ENCODE measurements at places on chromosomes 5 and 9.

DNA sequence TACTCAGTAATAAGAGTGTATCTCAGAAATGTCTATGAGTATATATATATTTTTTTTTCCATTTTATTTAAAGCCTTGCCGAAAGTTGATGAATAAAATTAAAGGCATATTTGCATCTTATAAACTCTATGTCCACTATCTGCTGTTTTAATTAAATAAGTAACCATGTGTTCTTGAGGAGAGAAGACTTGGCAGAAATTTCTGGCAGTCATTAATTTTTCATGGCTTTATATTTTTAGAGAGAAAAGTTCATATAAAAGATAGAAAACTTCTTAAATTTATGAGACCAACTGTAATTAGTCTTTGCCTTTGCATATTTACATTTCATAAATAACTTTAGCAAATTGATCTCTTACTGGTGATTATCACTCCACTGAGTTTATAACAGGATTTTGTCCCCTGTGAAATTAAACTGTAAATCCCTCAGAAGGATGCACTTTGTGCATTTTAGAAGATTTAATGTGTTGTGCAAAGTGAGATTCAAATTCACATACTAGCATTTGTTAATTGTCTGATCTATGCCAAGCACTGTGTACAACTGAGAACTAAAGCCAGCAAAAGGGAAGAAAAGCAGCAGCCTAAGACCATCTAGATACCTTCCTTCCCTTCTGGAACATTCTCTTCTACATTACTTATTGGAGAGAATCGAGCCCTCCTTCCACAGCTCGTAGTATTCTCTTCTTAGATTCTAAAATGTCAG, 108.7 kb downstream of the SNCAIP start:
- no peak for DNase-seq

- no peak for DNase-seq
These were observed 79.8 kb downstream of the TENT4A start for GRCh38 chr5:6792911-6793471.

GRCh38 chr9:27412963-27413362, 111.1 kb upstream of the IFNK start:
- DNase-seq = no peak

- no peak for DNase-seq
These were observed 82.4 kb upstream of the SELENOP start for GRCh38 chr5:42894057-42894456.

- no peak for DNase-seq
These were observed 78.0 kb downstream of the YIPF5 start for GRCh38 chr5:144092508-144092907.

DNA sequence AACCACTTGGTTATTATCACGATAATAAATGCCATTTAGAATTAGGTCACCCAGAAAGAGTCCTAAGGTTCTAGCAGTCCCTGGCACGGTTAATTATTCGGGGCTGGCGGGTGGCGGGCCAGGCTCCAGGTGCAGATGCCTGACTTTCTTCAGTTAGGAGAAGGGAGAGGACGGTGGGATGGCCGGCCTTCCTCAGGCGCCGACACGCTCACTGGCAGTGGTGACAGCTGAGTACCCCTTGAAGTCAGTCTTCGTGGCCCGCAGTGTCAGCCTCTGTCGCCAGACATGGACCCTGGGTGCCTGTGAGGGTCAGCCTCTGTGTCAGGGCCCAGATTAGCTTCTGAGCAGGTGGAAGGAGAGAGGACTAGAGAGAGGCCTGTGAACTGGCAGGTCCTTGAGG, 21.1 kb upstream of the EXOC3 start:
- DNase-seq = no peak

- DNase-seq = no peak
These were observed 11.1 kb upstream of the LHFPL2 start for GRCh38 chr5:78659714-78660113.

- DNase-seq = no peak
These were observed 176.0 kb downstream of the PTPRD start for GRCh38 chr9:10436756-10437155.

DNA sequence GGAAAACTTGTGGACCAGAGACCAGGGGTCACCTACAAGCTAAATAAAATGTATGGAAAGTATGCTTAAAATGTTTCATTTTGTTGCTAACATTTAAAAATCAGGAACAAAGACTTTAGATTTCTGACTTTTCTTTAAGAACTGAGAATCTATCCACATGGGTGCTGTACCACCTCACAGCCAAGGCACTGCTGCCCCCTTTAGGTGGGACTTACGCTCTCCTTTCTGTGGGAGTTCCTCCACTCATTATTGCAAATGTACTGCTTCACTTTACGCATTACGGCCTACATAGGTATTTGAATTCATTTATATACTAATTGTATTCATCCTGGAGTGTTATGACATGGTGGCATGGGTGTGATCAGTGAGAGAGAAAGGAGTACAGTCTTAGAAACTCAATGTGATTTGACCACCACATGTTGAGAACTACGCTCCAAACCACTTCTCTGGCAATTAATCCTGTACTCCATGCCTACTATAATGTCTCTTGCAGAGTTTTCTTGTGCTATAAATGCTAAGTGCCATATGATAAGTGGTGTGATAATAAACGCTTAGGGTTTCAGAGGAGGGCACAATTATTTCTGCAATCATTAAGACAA, 24.7 kb upstream of the CETN3 start:
- no peak for DNase-seq

DNA sequence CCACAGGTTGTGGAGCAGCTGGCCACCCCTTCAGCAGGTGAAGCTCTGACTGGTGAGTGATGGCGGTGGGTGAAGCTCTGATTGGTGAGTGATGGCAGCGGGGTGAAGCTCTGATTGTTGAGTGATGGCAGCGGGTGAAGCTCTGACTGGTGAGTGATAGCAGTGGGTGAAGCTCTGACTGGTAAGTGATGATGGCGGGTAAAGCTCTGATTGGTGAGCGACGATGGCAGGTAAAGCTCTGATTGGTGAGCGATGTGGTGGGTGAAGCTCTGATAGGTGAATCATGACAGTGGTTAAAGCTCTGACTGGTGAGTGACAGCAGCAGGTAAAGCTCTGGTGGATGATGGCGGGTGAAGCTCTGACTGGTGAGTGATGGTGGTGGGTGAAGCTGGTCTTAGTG, 9.4 kb upstream of the ABO start:
- DNase-seq = no peak

GRCh38 chr5:87741881-87742280, 329.2 kb upstream of the CCNH start:
- no peak for DNase-seq

DNA sequence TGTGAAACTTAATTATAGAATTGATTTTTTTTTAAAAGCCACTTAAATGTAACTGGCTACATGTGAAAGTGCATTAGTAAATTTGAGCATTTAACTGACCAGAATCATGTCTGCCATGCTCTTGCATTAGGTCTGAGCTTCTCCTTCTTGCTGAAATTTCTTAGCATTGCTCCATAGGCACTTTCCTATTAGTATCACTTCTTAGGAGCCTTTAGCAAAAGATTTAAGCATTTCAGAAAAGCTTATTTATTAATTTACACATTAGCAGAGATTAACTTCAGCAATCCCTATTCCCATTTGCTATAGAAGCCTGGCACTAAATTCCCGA, 211.0 kb downstream of the SNX18 start:
- DNase-seq = no peak

- no peak for DNase-seq
These were observed 55.9 kb upstream of the ORM1 start for GRCh38 chr9:114266969-114267368.

DNA sequence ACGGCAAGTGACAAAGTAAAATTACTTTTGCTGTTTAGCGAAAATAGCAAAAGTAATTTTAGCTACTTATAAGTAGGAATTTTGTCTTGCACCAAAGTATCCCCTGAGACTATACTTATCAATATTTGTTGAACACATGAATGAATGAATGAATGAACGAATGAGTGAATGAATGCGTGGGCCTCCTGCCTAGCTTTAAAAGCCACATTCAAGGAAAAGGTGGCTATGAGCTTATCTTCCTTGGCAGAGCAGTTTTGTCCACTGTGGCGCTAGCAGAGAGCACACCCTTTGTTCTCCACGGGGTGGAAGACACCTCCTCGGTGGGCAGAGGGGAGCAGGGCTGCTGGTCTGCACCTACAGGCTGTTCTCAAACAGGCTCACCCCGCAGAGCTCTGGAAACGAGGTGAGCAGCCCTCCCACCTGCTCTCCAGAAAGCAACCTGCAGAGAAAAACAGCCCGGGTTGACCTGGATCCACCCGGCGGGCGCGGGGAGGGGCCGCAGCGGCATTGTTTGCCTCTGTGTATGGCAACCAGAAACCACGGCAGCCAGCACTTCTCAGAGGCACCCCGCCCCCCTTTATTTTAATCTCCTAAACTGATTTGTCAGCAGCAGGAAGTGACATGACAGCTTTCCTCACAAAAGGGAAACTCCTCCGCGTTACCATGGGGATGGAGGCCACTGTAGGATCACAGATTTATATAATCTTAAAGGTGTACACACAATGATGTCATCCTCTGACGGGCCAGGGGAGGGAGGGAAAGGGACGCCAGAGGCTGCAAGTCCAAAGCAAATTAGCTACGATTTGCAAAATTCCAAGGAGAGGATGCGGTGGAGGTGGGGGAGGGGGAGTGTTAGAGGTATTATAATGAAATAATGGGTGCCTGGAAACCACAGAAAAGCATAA, 5.9 kb downstream of the DUSP1 start:
- DNase-seq = peak; percentile 97

DNA sequence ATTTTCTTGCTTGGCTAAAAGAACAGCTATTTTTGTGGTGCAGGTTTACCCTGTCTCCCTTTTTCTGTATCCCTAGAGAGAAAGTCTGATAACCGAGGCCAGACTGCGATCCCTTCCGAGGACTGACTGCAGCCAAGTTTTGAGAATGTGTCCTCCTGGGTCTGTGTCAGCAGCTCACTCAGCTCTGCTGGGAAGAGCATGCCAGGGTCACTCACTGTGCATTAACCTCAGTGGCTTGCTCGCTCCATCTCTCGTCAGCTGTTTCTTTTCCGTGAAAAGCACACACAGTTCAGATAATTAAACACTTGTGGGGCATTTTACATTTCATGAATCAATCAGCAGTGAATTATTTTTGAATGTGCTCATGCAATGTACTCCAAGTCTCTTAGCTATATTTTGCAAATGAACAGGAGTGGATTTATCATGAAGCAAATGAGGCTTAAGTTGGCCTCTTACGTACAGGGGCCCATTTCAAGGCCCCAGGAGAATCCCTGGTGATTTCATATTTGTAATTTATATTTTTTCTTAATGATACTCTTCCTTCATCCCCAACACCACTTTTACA, 252.1 kb downstream of the SMARCA2 start:
- no peak for DNase-seq

GRCh38 chr5:133992429-133993155, 12.2 kb downstream of the VDAC1 start:
- no peak for DNase-seq

DNA sequence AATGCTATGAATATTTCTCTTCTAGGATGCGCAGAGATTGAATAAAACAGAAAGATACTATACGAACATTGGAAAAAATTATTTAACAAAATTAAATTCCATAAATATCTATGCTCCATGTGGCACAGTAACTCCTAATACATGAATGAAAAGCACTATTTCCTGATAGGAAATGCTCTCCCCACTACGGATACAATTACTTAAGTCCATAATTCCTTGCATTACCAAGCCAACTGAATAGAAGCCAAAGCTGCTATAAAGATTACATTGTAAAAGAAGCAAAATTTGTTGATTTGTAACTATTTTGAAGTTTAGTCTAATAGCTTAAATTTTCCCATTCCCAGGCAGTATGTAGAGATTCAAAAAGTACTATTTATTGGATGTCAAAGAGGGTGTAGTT, 61.8 kb upstream of the SNX2 start:
- no peak for DNase-seq

DNA sequence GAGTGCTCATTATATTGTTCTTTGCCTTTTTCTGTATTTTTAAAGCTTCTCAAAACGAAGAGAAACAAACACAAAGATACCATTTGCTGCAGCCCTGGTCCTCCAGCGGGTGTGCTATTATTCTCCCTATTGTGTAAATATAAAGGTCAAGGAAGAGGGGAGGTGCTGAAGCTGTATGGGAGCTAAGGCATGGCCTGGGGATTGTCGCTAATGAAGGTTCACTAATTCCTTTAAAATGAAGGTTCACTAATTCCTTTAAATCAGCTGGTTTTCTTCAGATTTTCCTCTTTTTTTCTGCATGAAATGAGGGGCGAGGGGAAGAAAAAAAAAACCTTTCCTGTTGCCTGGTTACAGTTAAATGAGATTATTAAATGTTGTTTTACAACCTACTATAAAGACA, 74.5 kb upstream of the MAP1B start:
- DNase-seq = no peak

DNA sequence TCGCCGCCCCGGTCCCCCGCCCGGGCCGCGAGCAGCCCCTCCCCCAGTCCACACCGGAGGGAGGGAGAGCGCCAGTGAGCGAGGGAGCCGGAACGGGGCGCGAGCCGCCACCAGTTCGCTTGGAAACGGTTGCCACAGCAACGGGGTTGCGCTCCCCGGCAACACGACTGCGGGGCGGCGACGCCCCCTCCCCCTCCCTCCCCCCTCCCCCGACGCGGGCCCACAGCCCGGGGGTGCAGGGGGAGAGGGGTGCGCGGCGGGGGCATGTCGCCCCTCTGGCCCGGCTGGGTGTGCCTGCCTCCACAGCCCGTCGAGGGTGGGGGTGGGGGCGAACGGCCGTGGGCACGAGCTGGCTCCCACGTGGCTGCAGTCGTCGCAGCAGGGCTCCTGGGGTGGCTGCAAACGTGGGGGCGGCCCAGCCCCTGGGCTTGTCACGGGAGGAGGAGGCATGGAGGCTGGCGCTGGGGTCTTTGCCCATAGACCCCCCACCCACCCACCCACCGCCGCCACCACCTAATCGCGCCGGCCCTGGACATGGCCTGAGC, 524 bp downstream of the PRR7 start:
- DNase-seq = peak; percentile 78

DNA sequence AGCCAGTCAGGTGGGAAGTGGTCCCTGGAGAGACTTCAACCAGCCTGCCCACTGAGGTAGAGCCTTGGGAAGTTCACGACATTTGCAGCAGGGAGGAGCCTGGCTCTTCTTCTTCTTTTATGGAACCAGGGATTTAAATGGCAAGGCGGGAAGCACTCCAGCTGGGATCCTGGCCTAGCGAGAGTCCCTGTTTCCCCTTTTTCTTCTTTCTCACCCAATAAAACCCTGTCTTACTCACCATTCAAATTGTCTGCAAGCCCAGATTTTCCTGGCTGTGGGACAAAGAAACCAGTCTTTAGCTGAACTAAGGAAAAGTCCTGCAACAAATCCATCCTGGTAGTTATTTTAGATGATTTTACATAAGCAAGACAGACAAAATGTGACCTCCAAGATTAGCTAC, 503.7 kb downstream of the CDH10 start:
- no peak for DNase-seq

DNA sequence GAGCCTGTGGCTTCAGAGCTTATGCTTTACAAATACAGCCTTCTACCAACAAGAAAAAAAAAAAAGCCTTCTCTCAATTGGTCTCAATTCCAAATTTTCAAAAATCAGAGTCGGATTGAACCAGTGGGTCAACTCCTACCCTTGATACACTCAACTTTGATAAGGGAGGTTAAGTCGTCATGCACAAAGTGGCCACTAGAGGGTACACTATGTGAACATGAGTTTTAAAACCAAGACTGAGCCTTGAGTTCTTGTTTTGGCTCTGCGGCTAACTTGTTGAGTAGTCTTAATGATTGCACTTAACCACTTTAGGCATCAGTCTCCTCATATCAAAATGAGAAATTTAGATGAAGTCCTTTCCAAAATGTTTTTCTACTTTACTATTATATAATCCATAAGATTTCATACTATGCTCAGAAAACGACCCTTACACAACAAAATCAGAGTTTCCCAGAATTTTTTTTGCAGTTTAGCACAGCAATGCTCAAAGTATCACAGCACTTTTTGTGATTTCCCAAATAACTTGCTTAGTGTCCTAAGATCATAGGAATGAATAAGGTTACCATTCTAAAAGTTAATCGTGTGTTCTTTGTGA, 92.9 kb upstream of the MTAP start:
- no peak for DNase-seq

All from T-helper 22 cell (primary cell).